ENCODE measurements at places on chromosomes 1 and 21.
A peak's percentile ranks its signal among the peaks of the same experiment; 100 is the strongest.

DNA sequence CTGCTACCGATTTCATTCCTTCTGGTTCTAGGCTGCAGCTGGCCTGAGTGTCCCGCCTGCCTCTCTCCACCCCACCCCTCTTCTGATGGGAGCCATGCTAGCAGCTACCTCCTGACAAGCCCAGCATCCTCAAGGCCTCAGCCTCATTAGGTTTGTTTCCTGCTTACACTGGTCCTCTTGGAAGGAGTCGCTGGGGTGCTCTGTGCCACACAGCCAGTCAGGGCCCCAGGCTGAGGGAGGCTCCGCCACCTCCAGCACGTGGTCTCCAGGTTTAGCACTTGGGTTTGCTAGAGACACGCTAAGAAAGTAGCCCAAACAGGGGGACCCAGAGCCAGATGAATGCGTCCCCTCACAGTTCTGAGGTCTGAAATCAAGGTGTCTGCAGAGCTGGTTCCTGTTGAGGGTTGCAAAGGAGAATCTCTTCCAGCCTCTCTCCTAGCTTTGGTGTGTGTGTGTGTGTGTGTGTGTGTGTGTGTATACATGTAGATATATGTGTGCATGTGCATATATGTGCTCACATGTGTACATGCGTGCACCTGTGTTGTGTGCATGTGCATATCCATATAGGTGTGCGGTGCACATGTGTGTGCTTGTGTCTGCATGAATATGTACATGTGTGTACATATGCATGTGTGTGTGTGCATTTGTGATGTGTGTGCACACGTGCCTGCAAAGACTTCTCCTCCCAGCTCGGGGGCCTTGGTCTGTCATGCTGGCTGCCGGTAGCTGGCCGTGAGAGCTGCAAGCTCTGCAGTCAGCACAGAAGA, 301.1 kb upstream of the AJAP1 start:
- no peaks in the 10 kb centered on the region for H3K4me1 ChIP-seq
- no peak overlapping the region for H3K4me3 ChIP-seq
- no peaks in the 10 kb centered on the region for H3K36me3 ChIP-seq

DNA sequence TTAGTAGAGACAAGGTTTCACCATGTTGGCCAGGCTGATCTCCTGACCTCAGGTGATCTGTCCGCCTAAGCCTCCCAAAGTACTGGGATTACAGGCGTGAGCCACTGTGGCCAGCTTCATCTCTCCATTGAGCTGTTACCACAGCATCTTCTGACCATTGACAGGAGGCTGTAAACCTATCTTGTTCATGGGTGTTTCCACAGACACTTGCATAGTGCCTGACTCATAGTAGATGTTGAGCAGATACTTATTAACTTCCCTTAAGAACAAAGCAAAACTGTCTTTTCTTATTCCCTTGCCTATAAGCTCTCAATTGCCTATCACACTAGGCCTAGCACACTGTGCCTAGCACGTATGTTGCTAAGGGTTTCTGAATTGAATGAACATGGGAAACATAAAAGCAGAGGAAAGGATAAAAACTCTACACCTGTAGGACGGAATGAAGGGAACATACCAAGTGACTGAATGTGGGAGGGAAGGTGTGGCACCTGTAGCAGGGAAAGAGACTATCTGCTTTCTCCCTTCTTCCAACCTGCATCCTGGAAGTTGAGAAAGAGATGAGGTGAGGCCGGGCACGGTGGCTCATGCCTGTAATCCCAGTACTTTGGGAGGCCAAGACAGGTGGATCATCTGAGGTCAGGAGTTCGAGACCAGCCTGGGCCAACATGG, 1.2 kb upstream of the C1orf54 start:
- no peak for DNase-seq
- no peaks in the 10 kb centered on the region for H3K27me3 ChIP-seq

DNA sequence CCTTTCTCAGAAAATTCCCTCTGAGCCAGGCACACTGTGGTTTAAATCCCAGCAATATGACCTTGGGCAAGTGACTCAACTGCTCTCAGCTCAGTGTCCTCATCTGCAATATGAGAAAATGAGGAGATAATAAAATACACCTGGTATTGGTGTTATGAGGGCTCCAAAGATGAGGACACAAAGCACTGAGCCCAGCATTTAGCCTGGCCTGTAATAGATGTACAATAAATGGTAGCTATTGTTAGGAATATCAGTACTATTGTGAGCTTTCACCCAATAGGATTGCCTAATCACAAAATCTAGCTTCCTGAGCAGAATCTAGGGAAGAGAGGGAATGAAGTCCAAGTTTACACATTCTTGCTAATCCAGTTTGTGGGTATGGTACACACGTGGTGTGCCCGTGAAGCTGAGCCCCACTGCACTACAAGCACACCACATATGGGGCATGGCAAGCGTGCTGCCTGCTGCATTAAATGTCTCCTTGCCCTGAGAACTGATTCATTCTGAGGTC, 24.3 kb upstream of the SLC30A1 start:
- H3K27me3 ChIP-seq, result no peaks in the 10 kb centered on the region
- H3K4me3 ChIP-seq, result no peak overlapping the region
- no peak for DNase-seq
- H3K36me3 ChIP-seq, result no peaks in the 10 kb centered on the region
- H3K27ac ChIP-seq, result no peak overlapping the region

GRCh38 chr1:47574451-47575165, 136.8 kb downstream of the FOXD2 start:
- no peak overlapping the region for H3K4me3 ChIP-seq
- DNase-seq, result no peak
- H3K27ac ChIP-seq, result no peak overlapping the region
- no peaks in the 10 kb centered on the region for H3K4me1 ChIP-seq
- no peaks in the 10 kb centered on the region for H3K36me3 ChIP-seq
- H3K27me3 ChIP-seq, result no peaks in the 10 kb centered on the region

GRCh38 chr1:56189454-56189853, 389.9 kb downstream of the PLPP3 start:
- no peak overlapping the region for H3K27ac ChIP-seq
- H3K4me3 ChIP-seq, result no peak overlapping the region
- H3K4me1 ChIP-seq, result no peaks in the 10 kb centered on the region
- H3K27me3 ChIP-seq, result no peaks in the 10 kb centered on the region

- H3K4me3 ChIP-seq, result no peak overlapping the region
- H3K27ac ChIP-seq, result no peak overlapping the region
- no peak for DNase-seq
- peaks cover 5% of the 10 kb centered on the region for H3K27me3 ChIP-seq
Observed at GRCh38 chr1:228511546-228512445, 24.6 kb downstream of the RNF187 start.

- H3K4me3 ChIP-seq, result no peak overlapping the region
- no peak overlapping the region for H3K27ac ChIP-seq
- H3K27me3 ChIP-seq, result peaks cover 3% of the 10 kb centered on the region
Observed at GRCh38 chr21:14771593-14771992, 225.5 kb upstream of the SAMSN1 start.

- H3K27ac ChIP-seq, result no peak overlapping the region
- no peaks in the 10 kb centered on the region for H3K4me1 ChIP-seq
- DNase-seq, result peak; percentile 42
- H3K27me3 ChIP-seq, result no peaks in the 10 kb centered on the region
- H3K36me3 ChIP-seq, result no peaks in the 10 kb centered on the region
- H3K4me3 ChIP-seq, result no peak overlapping the region
Observed at GRCh38 chr1:207181847-207182246, 77.8 kb downstream of the C4BPA start.

GRCh38 chr1:234120327-234120944, 216.0 kb downstream of the SLC35F3 start:
- H3K27me3 ChIP-seq, result no peaks in the 10 kb centered on the region
- H3K27ac ChIP-seq, result no peak overlapping the region
- H3K4me3 ChIP-seq, result no peak overlapping the region
- H3K36me3 ChIP-seq, result no peaks in the 10 kb centered on the region

Data from T-cell (primary cell).